NCI-H187 (cell line): ENCODE measurements at places on chromosomes 5 and 9.

GRCh38 chr9:129490583-129491486 is 130.1 kb downstream of the C9orf50 start:
- no peak for DNase-seq

DNA sequence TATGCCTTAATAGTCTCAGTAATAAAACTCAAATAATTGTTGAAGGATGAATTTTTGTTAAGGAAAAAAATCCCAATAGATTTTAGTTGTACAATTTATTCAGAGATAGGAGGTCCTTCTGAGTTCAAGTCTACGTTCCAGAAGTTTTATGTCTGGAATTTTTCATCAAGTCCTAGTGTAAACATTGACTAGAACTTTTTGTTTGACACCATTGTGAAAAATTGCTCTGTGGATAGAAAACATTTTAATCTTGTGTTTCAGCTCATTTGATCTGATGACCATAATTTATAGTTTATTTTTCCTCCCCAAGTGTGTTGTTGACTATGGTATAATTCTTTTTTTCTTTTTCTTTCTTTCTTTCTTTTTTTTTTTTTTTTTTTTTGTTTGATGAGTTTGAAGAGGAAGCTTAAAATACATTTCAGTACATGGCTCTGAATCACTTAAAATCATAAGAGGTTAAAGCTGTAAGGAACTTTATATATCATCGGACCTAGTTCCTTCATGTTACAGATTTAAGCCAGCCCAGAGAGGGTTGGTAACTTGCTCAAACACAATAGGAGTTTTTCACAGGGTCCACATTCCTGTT is 20.7 kb downstream of the ITGA1 start:
- DNase-seq, result no peak

DNA sequence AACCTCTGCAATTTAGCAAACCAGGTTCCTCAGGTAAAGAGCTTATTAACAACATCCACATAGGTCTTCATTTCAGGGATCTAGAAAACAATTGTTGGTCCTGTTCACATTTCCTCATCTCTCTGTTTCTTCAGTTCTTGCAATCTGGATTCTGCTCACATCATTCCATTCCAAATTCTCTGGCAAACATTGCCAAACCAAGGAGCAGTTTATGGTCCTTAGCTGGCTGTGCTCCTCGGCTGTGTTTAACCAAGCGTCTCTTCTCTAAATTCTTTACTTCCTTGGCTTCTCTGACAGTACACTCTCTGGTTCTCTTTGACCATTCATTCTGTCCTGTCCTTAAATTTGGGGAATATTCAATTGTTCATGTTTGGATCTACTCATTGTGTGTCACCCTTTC is 65.8 kb upstream of the RANBP3L start:
- DNase-seq, result no peak

- DNase-seq, result no peak
These were observed 511.5 kb upstream of the CYLC2 start for GRCh38 chr9:102483651-102484050.

DNA sequence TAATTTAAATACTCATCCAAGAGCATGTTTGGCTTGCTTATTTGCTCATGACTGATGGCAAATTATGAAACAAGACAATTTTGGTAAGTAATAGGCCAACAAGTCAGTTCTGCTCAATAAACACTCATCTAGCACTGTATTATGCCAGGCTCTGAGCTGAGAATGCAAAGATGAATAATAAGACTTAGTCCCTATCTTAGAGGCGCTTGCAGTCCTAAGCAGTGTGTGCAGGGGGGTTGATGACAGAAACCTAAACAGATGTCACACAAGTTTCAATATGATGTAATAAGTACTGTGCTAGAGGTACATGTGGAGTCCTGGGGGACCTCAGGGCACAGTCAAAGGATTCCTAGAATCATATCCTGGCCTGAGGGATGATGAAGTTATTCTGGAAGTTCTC is 287.6 kb upstream of the ADRA1B start:
- no peak for DNase-seq

- no peak for DNase-seq
These were observed 5.9 kb downstream of the NINJ1 start for GRCh38 chr9:93128011-93128714.

GRCh38 chr9:93589688-93590087 is 13.3 kb downstream of the PHF2 start:
- DNase-seq, result no peak

DNA sequence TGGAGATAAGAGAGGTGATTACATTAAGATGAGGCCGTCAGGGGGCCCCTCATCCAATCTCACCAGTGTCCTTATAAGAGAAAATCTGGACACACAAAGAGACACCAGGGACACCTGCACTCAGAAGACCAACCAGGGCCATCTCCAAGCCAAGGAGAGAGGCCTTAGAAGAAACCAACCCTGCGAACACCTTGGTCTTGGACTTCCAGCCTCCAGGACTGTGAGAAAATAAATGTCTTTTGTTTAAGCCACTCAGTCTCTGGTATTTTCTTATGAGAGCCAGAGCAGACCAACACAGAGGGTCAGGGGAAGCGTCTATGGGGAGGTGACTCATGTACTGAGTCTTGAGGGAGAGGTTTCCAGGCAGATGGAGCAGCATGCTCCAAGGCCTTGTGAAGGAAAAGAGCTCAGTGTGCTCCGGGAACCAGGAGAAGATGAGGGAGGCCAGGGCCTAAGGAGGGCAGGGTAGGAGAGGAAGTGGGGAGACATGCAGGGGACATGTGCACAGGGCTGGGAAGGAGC is 5.4 kb downstream of the PHYKPL start:
- no peak for DNase-seq

DNA sequence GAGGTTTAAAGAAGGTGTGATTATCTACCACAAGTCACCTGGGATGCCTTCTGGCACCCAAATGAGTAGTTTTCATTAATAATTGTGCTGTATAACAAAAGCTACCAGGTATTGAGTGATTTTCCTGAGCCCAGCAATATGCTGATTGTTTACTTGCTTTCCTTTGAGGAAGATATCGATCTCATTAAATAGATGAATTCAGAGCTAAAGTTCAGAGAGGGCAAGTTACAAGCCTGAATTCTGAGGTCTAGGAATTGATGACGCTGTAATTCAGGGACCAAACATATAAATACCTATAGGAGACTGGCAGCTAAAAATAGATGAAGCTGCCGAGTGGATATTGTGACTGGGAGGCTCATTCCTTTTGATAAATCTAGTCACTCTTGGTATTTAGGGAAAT is 1.1 kb downstream of the ERCC6L2 start:
- no peak for DNase-seq

- DNase-seq, result no peak
These were observed 24.8 kb upstream of the LOX start for GRCh38 chr5:122102825-122103224.

GRCh38 chr9:35718721-35719511 is 13.1 kb downstream of the TLN1 start:
- no peak for DNase-seq
